Liver (tissue), 10 donors: ENCODE measurements at places on chromosomes 4 and X. TPM values are rescaled to one million over a fixed set of nuclear protein-coding genes. Genes with fewer than 3 reads are reported as not detected.

The ZBTB33 gene
- 18.1 TPM for total RNA-seq

The C4orf51 gene
- not detected for total RNA-seq

The WDR19 gene
- 13.1 TPM for total RNA-seq

The ARHGAP10 gene
- total RNA-seq = 13.0 TPM
